ENCODE measurements at places on chromosomes 7 and 10.

DNA sequence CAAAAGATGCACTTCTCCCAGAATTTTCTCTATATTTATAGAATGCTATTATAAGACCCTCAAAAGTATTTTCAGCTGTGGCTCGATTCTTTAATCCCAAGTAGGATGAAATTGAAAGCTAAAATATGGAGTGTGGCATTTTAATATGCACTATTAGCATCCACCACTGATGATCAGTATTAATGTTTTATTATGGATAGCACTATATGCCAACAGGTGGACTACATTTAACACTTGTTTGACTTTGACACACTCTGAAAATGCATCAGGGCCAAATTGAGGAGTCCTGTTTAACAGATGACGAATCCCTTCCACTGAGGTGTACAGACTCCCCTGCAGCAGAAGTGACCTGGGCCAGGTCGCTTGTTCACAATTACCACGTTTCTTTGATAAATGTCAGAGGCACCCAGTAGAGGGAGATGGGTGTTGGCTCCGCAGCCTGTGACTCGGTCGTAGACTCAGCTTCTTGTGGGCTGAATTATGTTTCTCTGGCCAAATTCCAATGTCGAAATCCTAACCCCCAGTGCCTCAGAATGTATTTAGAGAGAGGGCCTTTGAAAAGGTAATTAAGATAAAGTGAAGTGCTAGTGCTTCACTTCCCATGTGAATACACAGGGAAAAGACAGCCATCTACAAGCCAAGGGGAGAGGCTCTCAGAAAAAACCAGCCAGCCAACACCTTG is 48.1 kb downstream of the WIPF3 start:
- no peak for DNase-seq

GRCh38 chr10:82294874-82295378 is 419.9 kb downstream of the NRG3 start:
- DNase-seq: no peak

DNA sequence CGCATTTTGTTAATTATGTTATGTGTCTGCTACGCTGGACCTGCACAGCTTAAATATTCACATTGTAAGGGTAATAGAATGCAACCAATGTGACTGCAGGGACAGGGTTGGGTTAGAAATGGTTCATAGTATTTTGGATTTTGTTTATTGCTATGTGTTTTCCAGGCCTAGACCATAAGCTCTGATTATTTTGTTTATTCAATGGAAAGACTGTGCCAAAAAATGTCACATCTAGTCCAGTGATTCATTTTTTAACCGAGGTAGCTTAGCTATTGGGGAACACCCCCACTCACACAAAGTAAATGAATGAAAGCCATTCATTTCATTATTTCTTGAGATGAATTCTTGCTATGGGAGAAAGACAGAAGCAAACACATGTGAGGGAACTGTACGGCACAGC is 516.5 kb upstream of the ANKRD30A start:
- DNase-seq: no peak

DNA sequence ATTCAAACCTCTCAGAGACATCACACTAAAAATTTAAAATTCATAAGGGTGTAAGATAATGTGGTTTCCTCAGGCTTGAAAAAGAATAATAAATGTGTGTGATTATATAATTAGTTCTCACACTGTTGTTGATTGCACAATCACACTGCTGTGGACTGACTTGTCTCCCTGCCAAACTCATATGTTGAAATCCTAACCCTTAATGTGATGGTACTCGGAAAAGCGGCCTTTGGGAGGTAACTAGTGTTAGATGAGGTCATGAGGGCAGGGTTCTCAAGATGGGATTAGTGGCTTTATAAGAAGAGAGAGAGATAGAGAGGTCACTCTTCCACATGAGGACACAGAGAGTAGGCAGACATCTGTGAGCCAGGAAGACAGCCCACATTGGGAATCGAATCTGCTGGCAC is 128.5 kb upstream of the COL1A2 start:
- DNase-seq: no peak

DNA sequence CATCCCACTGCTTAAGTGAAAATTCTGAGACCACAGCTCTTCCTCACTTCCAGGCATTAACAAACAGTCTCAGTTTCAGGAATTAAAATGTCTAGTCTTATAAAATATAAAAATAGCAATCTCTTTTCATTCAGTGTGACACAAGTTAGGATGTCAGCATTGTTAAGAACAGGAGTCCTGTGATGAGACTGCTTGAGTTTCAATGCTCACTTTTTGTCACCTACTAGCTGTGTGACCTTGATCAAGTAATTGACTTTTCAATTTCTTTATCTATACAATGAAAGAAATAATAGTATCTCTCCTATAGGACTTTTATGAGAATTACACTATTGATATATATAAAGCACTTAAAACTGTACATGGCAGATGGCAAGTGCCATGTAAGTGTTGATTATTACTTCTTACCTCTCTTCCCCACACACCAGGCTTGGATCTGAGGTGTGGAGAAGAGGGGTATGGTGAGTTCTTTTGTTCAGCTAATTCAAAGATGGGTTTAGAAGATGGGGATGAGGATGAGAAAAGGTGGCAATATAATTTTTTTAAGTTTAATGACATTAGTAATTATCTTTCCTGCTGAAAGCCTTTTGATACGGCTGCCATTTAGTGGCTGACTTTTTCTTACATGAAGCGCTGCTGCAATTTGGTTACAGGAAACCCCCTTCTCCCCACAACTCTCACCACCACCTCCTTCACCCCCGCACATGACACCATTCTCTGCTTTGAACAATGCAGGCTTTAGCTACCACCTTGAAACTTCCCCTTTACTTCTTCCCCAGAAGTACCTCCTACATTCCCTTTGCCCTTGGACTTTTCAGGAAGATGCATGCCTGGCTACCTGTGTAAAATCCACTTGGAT is 20.8 kb upstream of the HYAL4 start:
- DNase-seq: no peak

GRCh38 chr7:114988755-114989375 is 67.0 kb downstream of the MDFIC start:
- DNase-seq: no peak

- no peak for DNase-seq
Observed at GRCh38 chr10:132265890-132266496, 41.8 kb downstream of the STK32C start.

DNA sequence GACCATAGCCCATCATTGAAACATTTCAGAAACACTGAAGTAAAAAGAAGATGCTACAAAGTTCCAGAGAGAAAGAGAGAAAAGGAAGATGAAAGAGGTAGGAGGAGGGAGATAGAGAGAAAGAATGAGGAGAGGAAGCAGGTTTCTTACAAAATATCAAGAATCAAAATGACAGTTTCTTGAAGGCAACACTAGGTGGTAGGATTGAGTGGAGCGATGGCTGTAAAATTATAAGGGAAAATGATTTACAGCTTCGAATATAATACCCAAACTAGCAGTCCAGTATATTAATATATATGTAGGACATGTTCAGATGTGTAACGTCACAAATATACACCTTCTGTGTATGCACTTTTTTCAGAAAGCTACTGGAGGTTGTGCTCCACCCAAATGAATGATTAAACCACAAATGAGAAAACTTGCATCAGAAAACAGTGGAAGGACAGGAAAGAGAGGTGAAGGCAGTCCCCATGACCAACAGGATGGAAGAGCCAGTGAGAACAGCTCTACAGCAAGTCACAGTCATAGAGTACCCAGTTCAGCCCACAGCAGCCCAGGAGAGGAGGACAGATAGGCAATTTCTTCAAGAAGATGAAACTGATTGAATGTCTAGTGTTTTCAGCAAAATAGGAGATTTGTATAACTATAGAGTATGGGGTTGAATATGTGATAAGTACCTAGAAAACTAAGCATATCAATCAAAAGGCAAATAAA is 151.5 kb upstream of the TARP start:
- DNase-seq: no peak

DNA sequence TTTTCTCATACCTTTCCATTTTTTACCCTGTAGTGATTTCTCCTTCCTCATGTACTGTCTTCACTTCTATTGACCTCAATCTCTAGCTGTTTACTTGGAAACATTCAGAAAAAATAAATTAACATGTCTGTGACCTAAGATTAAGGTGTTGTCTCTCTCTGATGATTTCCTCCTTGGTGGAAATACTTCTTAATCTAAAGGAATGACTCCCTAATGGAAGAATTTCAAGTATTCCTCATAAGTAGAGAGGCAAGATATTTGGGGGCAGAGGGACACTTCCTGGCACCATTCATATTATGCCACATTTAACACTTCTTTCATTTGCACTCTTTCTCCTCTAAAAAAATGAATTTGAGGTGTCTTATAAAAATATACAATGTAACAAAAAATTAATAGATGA is 202.8 kb downstream of the NEBL start:
- DNase-seq: no peak

DNA sequence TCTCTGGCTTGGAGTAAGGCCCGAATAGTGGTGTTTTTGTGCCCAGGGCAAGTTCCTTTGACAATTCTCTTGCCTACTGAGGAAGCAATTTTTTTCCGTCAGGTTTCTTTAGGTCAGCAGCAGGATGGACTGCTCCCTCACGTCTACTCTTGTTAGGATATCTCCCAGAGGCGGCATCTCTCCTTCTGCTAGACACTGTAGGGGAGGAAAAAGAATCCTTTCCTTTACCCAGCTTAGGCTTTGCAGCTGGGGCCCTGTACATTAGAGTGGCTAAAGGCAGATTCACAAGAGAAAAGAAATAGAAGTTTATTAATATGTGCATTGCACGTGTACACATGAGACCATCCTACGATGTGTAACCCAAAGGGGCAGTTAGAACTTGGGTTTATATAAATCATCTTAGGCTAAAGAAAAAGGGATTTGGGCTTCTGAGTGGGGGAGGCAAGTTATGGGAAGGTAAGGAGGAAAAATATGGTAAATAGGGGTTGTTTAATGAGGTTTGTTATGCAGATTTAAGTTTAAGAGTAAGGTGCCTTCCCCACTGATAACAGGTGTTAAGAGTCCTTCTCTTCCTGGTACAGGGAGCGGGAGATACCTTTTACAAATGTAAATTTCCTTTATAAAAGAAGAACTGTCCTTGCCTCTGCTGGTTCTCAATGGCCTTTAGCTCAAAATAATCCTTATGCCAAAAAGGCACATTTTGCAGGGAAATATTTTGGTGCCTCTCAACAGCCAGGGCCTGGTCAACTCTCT is 156.4 kb downstream of the AOAH start:
- no peak for DNase-seq

DNA sequence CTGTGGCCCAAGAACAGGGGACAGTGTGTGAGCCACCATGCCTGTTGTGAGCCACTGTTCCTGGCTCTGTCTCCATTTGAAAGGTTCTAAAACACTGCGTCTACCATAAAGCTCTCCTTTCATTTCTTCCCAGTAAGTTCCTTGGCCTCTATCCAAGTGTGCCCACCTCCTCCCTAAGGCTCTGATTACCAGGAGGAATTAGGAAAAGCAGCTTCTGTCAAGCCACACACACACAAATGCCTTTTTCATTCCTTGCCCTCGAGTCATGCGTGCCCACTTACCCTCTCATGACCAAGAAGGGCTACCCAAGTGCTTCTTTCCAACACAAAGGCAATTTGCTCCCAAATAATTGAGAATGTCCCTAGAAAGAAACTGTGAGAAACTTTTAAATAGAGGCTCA is 70.8 kb upstream of the PARD3 start:
- DNase-seq: peak; percentile 27

DNA sequence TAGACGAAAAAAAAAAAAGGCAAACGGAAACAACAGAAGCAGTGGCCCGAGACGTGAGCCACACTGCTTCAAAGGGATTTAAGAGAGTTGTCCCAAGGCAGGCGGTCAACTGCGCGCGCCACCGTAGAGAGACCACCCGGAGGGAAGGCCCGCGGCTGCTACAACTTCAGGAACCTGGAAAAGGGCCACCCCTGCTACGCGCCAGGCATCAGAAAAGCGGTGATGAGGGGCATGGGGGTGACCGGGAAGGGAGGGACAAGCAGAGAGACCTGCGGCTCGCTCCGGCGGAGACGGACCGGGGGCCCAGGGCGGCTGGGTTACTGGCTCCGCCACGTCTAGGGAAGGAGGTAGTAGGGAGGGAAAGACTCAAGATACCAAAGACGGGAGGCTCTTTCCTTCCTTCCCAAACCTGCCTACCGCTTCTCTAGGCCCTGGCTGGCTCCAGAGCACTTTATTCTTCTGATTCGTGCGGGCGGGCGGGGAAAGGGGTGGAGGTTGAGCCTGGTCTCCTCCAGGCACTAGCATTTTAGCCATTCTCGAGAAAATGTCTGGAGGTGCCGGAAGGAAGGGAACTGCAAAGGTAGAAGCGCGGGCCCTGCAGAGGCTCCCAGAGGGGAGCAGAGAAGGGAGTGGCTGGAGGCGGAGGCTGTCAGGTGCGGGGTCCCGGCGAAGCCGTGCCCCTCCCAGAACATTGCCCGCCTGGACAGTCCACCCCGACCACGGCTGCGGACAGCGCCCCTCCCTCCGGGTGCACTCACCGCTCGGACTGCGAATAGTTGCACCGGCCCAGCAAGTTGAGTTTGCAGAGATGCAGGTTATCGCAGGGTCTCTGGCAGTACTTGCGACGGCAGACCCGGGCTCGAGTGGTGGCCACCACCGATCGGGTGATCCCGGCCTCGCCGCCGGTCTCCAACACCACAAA is 993 bp downstream of the ZC3HAV1 start:
- DNase-seq: no peak

DNA sequence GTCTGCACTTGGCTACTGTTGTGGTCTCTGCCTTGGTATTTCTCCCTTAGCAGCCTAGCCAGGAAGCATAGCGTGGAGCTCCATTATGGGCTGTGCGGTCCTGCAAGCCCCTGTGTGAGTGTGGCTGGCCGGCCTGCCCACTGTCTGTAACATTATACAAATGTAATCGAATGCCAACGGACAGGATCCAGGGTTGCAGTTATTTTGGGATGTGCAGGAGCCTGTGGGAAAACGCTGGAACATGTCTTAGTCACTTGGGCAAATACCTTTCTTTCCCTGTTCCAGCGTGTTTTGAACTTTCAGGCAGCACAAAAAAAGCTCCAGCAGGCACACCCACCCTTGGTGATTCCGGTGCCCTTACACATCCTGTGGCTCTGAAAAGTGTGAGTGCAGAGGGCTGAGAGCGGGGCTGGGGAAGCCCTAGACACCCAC is 29.5 kb downstream of the BAG3 start:
- no peak for DNase-seq

- DNase-seq: no peak
Observed at GRCh38 chr7:134902058-134902457, 84.2 kb upstream of the AGBL3 start.

- DNase-seq: no peak
Observed at GRCh38 chr7:86867163-86867762, 192.2 kb downstream of the ELAPOR2 start.

- no peak for DNase-seq
Observed at GRCh38 chr10:21514818-21515351, 10.6 kb downstream of the SKIDA1 start.
